Fibroblast of skin of scalp (primary cell): ENCODE measurements at places on chromosomes 3 and 15.

- peak; percentile 43 for DNase-seq
Observed at GRCh38 chr15:40454904-40455391, 14.2 kb downstream of the BAHD1 start.

DNA sequence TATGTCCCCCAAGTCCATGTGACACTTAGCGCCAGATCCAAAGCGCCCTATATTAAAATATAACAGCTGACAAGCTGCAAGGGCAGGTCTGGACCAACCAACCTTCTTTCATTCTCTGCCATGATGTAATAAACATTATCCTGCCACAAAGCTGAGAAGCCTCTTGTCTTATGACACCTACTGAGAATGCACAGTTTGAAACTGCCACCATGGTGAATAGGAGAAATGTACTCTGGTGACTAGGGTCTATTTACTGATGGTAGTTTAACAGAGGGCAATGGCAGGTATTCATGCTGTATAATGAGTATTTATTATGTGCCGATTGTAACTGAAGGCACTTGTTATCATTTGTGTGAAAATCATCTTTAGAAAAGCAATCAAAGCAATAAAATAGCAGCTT, 634.0 kb downstream of the OTOL1 start:
- no peak for DNase-seq

- no peak for DNase-seq
Observed at GRCh38 chr15:64011736-64012135, 34.5 kb downstream of the DAPK2 start.

GRCh38 chr3:13238687-13239466, 165.6 kb upstream of the IQSEC1 start:
- DNase-seq, result no peak

GRCh38 chr3:194339356-194339755, 11.8 kb downstream of the CPN2 start:
- DNase-seq, result no peak

GRCh38 chr3:36525115-36525801, 145.0 kb downstream of the STAC start:
- DNase-seq, result peak; percentile 37
